CD14-positive monocyte (primary cell): ENCODE measurements at places on chromosomes 13 and 19. TPM values are rescaled to one million over a fixed set of nuclear protein-coding genes. Genes with fewer than 3 reads are reported as not detected.

ZNF256 gene
- polyA plus RNA-seq, result 1.3 TPM

GRCh38 chr13:114141261-114141996, 9.0 kb upstream of the RASA3 start:
- no peak for DNase-seq

DNA sequence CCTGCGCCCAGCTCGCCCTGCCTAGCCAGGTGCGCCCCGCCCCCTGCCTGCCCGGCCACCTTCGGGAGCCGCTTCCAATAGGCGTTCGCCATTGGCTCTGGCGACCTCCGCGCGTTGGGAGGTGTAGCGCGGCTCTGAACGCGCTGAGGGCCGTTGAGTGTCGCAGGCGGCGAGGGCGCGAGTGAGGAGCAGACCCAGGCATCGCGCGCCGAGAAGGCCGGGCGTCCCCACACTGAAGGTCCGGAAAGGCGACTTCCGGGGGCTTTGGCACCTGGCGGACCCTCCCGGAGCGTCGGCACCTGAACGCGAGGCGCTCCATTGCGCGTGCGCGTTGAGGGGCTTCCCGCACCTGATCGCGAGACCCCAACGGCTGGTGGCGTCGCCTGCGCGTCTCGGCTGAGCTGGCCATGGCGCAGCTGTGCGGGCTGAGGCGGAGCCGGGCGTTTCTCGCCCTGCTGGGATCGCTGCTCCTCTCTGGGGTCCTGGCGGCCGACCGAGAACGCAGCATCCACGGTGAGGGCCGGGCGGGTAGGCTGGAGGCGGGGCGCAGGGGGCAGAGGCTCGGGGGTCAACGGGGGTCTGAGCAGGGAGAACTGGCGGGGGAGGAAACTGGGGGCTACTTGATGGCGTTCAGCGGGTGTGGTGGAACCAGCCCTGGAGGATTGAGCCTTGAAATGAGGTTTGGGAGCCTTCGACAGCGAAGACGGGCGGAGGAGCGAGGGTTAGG, at the start of gene SPINT2:
Gene SPINT2 (plus strand): TSS at position 88 of the 727 bp plus-strand sequence. CDS start 320 bp downstream, at position 408.
- DNase-seq, result peak; percentile 13

THSD8 gene
- not detected in 2 replicates for polyA plus RNA-seq

TSKS gene
- polyA plus RNA-seq, result 0.51 TPM

IGSF23 gene
- polyA plus RNA-seq, result 0.44 TPM

FBXW9 gene
- polyA plus RNA-seq, result 7.2 TPM

STARD13 gene
- 0.37 TPM for polyA plus RNA-seq

GRCh38 chr13:83007226-83007625, 875.0 kb downstream of the SLITRK1 start:
- DNase-seq, result no peak

- no peak for DNase-seq
Measured at GRCh38 chr19:23802290-23802689, 43.6 kb upstream of the ZNF681 start.

BCAM gene
- polyA plus RNA-seq, result not detected

- DNase-seq, result no peak
Measured at GRCh38 chr13:35984287-35984686, 146.9 kb downstream of the DCLK1 start.

DNA sequence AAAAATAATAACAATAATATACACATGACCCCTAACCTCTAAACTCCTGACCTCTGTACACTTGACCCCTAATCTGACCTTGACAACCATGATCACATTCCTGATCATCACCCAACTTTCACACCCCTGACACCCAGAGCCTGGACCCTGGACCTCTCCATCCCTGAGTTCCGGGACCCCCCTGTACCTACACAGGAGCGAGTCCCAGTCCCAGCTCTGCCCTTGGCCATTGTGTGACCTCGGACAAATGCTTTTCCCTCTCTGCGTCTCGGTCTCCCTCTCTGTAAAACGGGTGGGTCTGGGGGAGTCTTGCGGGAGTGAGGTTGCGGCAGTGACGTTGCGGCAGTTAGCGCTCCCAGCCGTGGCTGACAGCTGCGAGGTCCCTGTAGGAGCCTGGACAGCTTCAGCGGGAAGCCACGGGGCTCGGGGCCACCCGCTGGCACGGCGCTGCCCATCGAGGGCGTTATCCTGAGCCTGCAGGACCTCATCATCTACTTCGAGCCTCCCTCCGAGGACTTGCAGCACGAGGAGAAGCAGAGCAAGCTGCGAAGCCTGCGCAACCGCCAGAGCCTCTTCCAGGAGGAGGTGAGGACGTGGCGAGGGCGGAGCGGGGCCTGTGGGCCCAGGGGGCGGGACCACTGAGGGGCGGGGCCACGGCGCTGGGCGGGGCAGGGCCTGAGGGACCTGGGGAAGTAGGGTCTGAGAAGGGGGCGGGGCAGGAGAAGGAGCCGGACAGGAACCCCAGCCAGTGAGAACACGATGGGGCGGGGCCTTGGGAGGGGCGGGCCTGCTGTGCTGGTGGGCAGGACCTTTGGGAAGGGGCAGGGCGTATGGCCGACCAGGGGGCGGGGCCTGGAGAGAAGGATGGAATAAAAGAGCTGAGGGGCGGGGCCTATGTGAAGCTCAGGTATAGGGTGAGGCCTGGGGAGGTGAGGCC, 19.2 kb downstream of the RYR1 start:
- DNase-seq, result peak; percentile 32

GRCh38 chr19:30046522-30046921, 104.5 kb downstream of the URI1 start:
- DNase-seq, result no peak

- DNase-seq, result no peak
Measured at GRCh38 chr19:8629184-8629583, 1.2 kb upstream of the NFILZ start.

- no peak for DNase-seq
Measured at GRCh38 chr19:50658441-50659317, 9.4 kb downstream of the C19orf81 start.
